Naive B cell (primary cell): ENCODE measurements at places on chromosomes 11 and 22. TPM values are rescaled to one million over a fixed set of nuclear protein-coding genes. Genes with fewer than 3 reads are reported as not detected.

GRCh38 chr22:36386351-36386899 lies 1.3 kb downstream of the MYH9 start:
- peaks cover 76% of the 10 kb centered on the region for H3K4me1 ChIP-seq
- H3K4me3 ChIP-seq: peak overlapping the region; percentile 97
- peaks cover 6% of the 10 kb centered on the region for H3K36me3 ChIP-seq
- H3K27ac ChIP-seq: peak overlapping the region; percentile 96
- H3K27me3 ChIP-seq: no peaks in the 10 kb centered on the region
- DNase-seq: no peak

DNA sequence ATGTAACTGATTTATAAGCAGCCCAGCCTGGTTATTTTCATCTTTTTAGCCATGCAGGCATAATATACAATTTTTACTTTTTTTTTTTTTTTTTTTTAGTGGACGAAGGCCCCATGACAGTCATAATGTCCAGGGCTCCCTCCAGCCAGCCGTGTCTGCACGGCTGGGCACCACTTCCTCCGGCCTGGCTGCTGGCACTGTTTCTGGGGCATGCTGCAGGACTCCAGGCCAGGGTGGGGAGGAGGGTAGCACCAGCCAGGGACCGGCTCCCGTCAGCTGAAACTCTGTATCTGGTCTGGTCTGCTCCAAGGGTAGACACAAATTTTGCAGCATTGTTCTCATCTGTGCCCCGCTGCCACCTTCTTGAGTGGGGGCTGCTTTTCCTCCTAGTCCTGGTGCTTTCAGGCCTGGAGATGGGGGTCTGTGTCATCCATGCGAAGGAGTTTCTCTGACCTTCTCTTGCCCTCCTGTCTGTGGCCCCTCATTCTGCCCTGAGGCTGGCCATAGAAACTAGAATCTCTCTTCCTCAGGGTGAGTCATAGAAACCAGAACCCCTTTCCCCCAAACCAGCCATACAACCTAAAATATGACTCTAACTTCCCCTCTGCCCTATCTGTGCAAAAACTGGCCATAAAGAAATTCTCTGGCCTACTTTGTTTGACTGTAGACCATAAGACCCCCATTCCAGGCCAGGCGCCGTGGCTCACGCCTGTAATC lies 9.2 kb upstream of the RRP7A start:
- no peak for DNase-seq
- H3K36me3 ChIP-seq: no peaks in the 10 kb centered on the region
- H3K4me1 ChIP-seq: peaks cover 8% of the 10 kb centered on the region
- no peak overlapping the region for H3K4me3 ChIP-seq
- no peaks in the 10 kb centered on the region for H3K27me3 ChIP-seq

GRCh38 chr22:26316732-26317285 lies 112.3 kb upstream of the ASPHD2 start:
- H3K27ac ChIP-seq: no peak overlapping the region
- DNase-seq: no peak
- H3K4me1 ChIP-seq: no peaks in the 10 kb centered on the region
- H3K27me3 ChIP-seq: peaks cover 29% of the 10 kb centered on the region
- H3K4me3 ChIP-seq: no peak overlapping the region
- H3K36me3 ChIP-seq: no peaks in the 10 kb centered on the region

- no peak for DNase-seq
- H3K27ac ChIP-seq: no peak overlapping the region
- H3K36me3 ChIP-seq: no peaks in the 10 kb centered on the region
Measured at GRCh38 chr11:119361941-119362725, 15.6 kb upstream of the MFRP start.

The TNNT3 gene
- polyA plus RNA-seq: not detected

DNA sequence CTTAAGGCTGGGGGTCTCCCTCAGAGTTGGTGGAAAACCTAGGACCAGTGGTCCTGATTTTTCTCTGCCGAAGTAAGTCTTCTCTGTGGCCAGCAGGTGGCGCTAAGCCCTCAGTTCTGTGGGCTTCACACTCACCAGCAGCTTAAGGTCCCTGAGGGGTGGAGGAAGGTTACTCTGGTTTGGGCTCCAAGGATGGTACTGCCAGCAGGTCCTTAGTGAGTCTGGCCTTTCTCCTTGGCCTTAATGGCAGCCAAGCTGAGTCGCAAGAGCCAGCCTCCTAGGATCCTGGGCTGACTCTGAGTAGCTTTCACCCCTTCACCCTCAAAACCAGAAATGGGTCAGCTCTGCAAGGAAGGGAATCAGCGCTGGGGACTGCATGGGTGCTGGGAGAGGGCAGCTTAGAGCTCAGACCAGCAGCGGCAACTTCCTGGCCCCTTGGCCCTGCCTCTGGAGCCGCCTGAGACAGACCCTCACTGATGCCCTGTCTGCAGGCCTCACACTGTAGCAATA lies 4.4 kb downstream of the KCNJ11 start:
- no peak overlapping the region for H3K27ac ChIP-seq
- peaks cover 2% of the 10 kb centered on the region for H3K4me1 ChIP-seq
- H3K36me3 ChIP-seq: no peaks in the 10 kb centered on the region
- peaks cover 22% of the 10 kb centered on the region for H3K27me3 ChIP-seq
- DNase-seq: peak; percentile 67
- H3K4me3 ChIP-seq: no peak overlapping the region

DNA sequence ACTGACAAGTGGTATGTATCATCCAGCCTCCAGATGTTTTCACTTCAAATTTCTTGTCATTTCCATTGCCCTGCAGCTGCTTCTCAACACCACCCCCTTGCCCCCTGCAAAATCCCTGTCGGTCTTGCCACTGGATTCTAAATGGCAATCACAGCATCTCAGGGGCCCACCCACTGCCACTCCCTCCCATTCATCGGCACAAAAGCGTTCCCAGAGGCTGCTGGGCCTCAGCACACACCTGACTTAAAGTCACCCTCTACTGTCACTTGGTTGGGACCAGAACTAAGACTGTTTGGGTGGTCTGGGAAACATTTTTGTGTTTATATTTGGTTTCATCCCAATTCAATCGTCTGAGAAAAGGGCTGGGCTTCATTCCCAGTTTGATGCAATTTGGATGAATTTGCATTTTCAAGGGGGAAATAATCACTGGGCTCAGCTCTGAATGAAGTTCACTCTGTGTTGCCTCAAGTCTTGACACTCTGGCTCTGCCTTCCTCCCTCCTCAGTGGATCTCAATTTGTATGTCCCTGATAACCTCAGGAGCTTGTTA lies 27.1 kb downstream of the SYT13 start:
- no peak for DNase-seq
- no peaks in the 10 kb centered on the region for H3K36me3 ChIP-seq
- no peaks in the 10 kb centered on the region for H3K4me1 ChIP-seq
- peaks cover 71% of the 10 kb centered on the region for H3K27me3 ChIP-seq

DNA sequence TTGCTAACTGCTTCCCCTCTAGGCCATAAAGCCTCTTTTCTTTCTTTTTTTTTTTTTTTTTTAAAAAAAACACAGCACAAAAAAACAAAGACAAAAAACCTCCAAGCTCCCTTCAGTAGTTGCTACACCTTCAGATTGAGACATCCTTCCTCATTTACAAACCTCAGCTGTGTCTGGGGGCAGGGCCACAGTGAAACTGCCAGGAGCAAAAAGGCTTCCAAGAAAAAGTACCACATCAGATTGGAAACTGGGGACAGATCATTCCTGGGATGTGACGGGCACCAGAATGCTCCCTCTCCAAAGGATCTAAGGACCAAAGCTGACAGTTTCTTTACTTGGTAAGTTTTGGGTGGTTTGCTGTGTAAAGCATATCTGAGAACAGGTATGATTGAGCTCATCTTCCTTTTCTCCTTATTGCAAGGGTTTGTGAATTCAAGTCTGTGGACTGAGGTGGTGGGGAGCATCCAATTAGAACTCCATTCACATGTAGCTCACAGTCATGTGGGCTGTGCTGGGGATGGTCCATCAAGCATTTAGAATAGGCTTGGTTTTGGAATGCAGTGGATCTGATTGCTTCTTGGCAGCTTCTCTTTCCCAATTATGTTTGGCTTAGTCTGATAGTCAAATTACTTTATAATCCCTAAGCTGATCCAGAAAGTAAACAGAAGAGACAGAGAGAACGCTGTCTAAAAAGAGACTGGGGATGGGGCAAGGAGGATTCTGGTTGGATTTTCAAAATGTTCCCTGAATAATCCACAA lies 705 bp downstream of the BBOX1 start:
- H3K4me1 ChIP-seq: no peaks in the 10 kb centered on the region
- no peaks in the 10 kb centered on the region for H3K36me3 ChIP-seq
- H3K27ac ChIP-seq: no peak overlapping the region

GRCh38 chr11:117375960-117376359 lies 48.3 kb downstream of the CEP164 start:
- DNase-seq: no peak
- no peaks in the 10 kb centered on the region for H3K27me3 ChIP-seq
- H3K36me3 ChIP-seq: peaks cover 47% of the 10 kb centered on the region
- no peak overlapping the region for H3K27ac ChIP-seq
- H3K4me3 ChIP-seq: no peak overlapping the region

DNA sequence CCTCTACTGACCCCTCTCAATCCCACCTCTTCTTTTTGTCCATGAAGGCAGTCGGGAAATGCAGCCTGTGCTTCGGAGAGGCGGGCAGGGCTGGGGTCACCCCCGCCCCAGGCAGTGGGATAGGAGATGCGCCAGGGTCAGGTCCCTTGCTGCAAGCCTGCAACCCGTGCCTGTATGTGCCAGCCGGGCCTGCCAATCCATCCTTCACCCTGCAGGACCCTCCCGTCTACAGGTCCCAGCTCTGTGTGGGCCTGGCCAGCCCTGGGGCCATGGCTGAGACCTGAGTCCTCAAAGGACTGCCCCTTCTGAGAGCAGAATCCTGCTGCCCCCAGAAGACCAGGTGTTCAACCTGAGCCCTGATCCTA lies 10.9 kb downstream of the ASCL2 start:
- H3K36me3 ChIP-seq: no peaks in the 10 kb centered on the region
- no peaks in the 10 kb centered on the region for H3K4me1 ChIP-seq
- H3K27me3 ChIP-seq: peaks cover 5% of the 10 kb centered on the region
- no peak overlapping the region for H3K4me3 ChIP-seq
- DNase-seq: no peak
- H3K27ac ChIP-seq: no peak overlapping the region

DNA sequence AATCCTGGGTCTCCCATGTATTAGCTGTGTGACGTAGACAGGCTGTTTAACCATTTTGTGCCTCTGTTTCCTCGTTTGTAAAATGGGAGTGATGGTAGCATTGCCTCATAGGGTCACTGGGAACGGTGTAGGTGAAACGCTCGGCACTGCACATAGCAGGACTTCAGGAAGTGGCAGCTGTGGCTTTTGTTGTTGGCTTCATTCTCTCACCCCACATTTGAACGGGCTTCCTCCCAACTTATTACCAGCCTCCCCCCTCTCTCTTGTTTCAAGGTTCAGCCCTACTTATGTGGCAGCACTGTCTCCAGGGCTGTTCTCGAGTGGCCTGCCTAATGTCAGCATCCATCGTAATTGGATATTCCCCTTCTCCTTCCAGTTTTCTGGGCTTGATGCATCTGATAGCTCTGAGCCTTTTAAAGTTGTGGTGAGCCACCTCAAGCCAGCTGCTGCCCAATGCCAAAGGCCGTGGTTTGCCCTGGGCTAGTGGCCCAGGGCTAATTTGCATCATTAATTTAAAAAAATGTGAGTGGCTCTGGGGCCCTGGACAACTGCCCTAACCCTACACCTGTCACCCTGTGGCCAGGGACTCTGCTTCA lies 217.8 kb upstream of the TBCEL start:
- no peaks in the 10 kb centered on the region for H3K36me3 ChIP-seq
- H3K4me3 ChIP-seq: no peak overlapping the region
- H3K27me3 ChIP-seq: peaks cover 39% of the 10 kb centered on the region

GRCh38 chr11:34105957-34106504 lies 602 bp downstream of the NAT10 start:
- H3K27me3 ChIP-seq: no peaks in the 10 kb centered on the region
- peaks cover 40% of the 10 kb centered on the region for H3K4me1 ChIP-seq
- H3K27ac ChIP-seq: peak overlapping the region; percentile 99
- no peak for DNase-seq

DNA sequence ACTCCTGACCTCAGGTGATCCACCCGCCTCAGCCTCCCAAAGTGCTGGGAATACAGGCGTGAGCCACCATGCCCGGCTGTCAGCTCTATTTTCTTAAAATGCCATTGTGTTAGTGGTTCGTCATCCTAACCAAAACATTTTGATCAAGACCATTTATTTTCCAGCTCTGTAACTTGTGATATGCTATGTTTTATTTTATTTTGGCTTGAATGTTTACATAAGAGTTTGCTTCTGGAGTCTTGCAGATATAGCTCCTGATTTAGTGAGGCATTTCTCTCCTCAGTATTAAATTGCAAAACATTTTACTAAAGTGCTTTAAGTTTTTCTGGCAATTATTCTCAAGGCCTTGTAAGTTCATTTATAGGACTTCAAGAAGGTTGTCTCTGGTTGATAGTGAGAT lies 4.4 kb downstream of the EP300 start:
- peak overlapping the region; percentile 31 for H3K27ac ChIP-seq
- DNase-seq: no peak
- peak overlapping the region; percentile 95 for H3K4me3 ChIP-seq
- H3K36me3 ChIP-seq: peaks cover 10% of the 10 kb centered on the region
- no peaks in the 10 kb centered on the region for H3K27me3 ChIP-seq

The SHANK3 gene
- polyA plus RNA-seq: not detected

DNA sequence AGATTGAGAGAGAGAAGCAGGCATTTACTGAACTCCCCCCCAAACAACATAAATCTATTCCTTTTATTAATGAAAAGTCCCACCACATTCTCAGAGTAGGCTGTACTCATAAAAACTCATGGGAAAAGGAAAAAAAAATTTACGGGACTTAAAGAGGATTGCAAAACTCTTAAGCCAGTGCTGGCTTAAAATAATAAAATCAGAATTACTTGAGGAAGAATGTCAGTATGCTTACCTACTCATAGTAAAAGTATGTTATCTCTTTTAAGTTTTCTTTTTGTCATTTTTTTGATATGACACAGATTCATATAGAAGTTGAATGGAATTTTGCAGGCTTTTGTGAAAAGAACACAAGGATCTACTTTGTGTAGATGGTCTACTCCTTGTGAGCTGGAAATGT lies 126.3 kb downstream of the LUZP2 start:
- H3K27me3 ChIP-seq: no peaks in the 10 kb centered on the region
- H3K4me3 ChIP-seq: no peak overlapping the region
- no peaks in the 10 kb centered on the region for H3K36me3 ChIP-seq
- H3K4me1 ChIP-seq: no peaks in the 10 kb centered on the region

DNA sequence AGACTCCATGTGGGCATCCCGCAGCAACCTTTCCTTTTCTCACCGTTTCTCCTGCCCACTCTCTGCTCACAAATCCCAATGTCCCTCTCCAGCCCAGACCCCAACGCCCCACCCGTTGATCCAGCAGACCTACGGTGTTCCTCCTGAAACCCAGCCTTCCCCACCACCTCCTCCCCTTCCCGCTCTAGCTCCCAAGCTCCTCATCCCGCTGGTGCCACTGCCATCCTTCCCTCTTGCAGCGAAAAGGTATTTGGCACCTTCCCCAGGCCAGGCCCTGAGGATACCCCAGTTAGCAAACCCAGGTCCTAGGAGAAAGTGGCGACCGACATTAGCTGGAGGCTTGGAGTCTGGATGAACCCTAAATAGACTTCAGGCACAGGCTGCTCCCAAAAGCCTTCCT lies 84.0 kb upstream of the RTL6 start:
- DNase-seq: no peak
- peaks cover 35% of the 10 kb centered on the region for H3K27me3 ChIP-seq
- H3K4me1 ChIP-seq: peaks cover 3% of the 10 kb centered on the region
- H3K4me3 ChIP-seq: no peak overlapping the region
- H3K36me3 ChIP-seq: no peaks in the 10 kb centered on the region
